ENCODE measurements at places on chromosomes 7 and 10.

DNA sequence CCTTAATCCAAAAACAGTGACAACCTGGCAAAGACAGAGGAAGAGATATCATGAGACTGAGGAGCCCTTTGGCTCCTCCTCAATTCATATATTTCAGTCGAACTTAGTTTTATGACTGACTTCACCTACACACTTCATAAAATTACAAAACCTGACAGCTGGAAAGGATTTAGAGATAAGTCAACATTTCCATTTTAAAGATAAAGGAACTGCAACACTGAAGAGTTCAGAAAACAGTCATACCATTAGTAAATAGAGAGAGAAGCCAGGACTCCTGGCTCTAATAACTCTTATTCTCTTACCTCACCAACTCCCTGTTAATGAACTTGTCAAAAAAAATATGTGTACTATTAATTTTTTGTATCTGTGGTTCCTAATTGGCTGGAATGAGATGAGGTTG is 141.0 kb upstream of the COL1A2 start:
- H3K4me1 ChIP-seq = no peaks in the 10 kb centered on the region
- H3K36me3 ChIP-seq = no peaks in the 10 kb centered on the region
- H3K4me3 ChIP-seq = no peak overlapping the region
- DNase-seq = no peak

GRCh38 chr7:1853431-1853985 is 183.4 kb downstream of the ELFN1 start:
- no peak for DNase-seq
- H3K4me1 ChIP-seq = no peaks in the 10 kb centered on the region
- H3K27ac ChIP-seq = no peak overlapping the region
- H3K27me3 ChIP-seq = no peaks in the 10 kb centered on the region

GRCh38 chr7:55129541-55130394 is 111.0 kb downstream of the EGFR start:
- peaks cover 90% of the 10 kb centered on the region for H3K4me1 ChIP-seq
- H3K4me3 ChIP-seq = peak overlapping the region; percentile 13
- DNase-seq = peak; percentile 91
- H3K36me3 ChIP-seq = no peaks in the 10 kb centered on the region
- no peaks in the 10 kb centered on the region for H3K27me3 ChIP-seq
- peak overlapping the region; percentile 89 for H3K27ac ChIP-seq

GRCh38 chr10:69057261-69057950 is 30.5 kb upstream of the SRGN start:
- H3K27ac ChIP-seq = peak overlapping the region; percentile 51
- H3K36me3 ChIP-seq = no peaks in the 10 kb centered on the region
- H3K4me3 ChIP-seq = no peak overlapping the region
- peaks cover 14% of the 10 kb centered on the region for H3K4me1 ChIP-seq
- no peak for DNase-seq

DNA sequence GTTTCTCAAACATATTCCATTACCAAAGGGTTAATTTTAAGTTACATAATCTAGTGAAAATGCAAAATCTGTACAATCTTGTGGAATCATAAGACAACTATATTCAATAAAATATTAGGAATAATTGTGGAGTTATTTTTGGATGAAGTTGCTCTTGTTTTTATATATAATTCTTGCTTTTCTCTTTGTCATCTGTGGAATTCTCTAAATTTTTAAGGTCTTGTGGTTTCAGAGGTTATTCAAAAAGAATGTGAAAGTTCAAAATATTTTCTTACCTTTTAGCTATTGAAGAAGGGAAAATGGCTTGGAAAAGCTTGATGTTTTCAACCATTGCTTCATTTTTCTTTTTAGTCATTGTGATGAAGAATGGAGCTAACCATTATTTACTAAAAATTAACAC is 552.1 kb downstream of the TFEC start:
- no peaks in the 10 kb centered on the region for H3K36me3 ChIP-seq
- no peak overlapping the region for H3K27ac ChIP-seq
- no peak for DNase-seq
- H3K4me1 ChIP-seq = peaks cover 11% of the 10 kb centered on the region
- H3K27me3 ChIP-seq = no peaks in the 10 kb centered on the region

- peaks cover 64% of the 10 kb centered on the region for H3K4me1 ChIP-seq
- no peaks in the 10 kb centered on the region for H3K27me3 ChIP-seq
- H3K36me3 ChIP-seq = no peaks in the 10 kb centered on the region
- peak overlapping the region; percentile 69 for H3K4me3 ChIP-seq
Observed at GRCh38 chr10:114631090-114631665, 26.9 kb downstream of the ABLIM1 start.

- DNase-seq = no peak
- no peak overlapping the region for H3K4me3 ChIP-seq
- no peaks in the 10 kb centered on the region for H3K36me3 ChIP-seq
Observed at GRCh38 chr7:142740786-142741185, 8.5 kb upstream of the PRSS1 start.

GRCh38 chr7:98281757-98282606 is 496 bp downstream of the BRI3 start:
- peaks cover 59% of the 10 kb centered on the region for H3K4me1 ChIP-seq
- peak overlapping the region; percentile 93 for H3K27ac ChIP-seq
- no peak for DNase-seq

GRCh38 chr10:26475386-26475785 is 37.2 kb downstream of the APBB1IP start:
- DNase-seq = peak; percentile 17
- no peak overlapping the region for H3K4me3 ChIP-seq
- peaks cover 5% of the 10 kb centered on the region for H3K4me1 ChIP-seq
- H3K27ac ChIP-seq = no peak overlapping the region

- H3K27me3 ChIP-seq = no peaks in the 10 kb centered on the region
- no peak overlapping the region for H3K27ac ChIP-seq
- H3K4me3 ChIP-seq = no peak overlapping the region
- H3K36me3 ChIP-seq = no peaks in the 10 kb centered on the region
Observed at GRCh38 chr7:13016592-13017332, 329.3 kb downstream of the ARL4A start.

DNA sequence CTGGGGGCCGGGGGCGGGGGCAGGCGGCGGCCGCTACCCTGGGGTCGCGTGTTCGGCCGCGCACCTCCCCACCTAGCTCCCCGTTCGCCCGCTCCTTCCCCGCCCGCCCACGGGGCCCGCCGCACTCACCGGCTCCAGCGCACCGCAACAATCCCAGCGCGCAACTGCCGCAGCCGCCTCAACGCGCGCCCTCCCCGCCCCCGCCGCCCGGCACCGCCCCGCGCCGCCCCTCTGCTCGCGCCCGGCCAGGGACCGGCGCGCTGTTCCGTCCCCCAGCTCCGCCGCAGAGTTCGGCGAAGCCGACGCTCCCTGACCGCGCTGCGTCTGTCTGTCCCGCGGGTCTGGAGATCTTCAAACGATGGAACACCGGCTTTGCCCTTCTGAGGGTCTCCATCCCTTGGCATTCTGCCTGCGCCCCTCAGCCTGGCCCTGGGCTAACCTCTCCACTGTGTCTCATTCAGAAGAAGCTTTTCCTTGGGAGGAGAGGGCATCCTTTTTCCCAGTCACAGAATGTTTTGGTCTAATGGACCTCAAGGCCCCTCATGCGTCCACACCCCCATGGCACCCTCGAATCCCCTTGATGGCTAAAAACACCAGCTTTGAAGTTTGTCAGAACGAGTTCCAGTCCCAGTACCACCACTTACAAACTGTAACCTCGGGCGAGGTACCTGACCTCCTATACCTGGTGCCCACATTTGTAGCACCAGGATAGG is at the start of gene NT5C2:
NT5C2 (minus strand) TSS at position 166 of the 713 bp plus-strand sequence. CDS start 18,314 bp downstream, outside the sequence.
- H3K4me1 ChIP-seq = peaks cover 52% of the 10 kb centered on the region
- H3K27me3 ChIP-seq = no peaks in the 10 kb centered on the region
- peak; percentile 93 for DNase-seq
- H3K36me3 ChIP-seq = no peaks in the 10 kb centered on the region
- peak within 1 kb of the TSS; percentile 99 for H3K4me3 ChIP-seq
- peak within 1 kb of the TSS; percentile 98 for H3K27ac ChIP-seq
